Urinary bladder (tissue), 4 donors: ENCODE measurements at places on chromosomes 12 and 14. TPM values are rescaled to one million over a fixed set of nuclear protein-coding genes. Genes with fewer than 3 reads are reported as not detected.

SYCP3 gene
- 0.21 TPM for total RNA-seq

TCL1A gene
- 2.0 TPM for total RNA-seq

HCAR3 gene
- total RNA-seq: 2.9 TPM

DNA sequence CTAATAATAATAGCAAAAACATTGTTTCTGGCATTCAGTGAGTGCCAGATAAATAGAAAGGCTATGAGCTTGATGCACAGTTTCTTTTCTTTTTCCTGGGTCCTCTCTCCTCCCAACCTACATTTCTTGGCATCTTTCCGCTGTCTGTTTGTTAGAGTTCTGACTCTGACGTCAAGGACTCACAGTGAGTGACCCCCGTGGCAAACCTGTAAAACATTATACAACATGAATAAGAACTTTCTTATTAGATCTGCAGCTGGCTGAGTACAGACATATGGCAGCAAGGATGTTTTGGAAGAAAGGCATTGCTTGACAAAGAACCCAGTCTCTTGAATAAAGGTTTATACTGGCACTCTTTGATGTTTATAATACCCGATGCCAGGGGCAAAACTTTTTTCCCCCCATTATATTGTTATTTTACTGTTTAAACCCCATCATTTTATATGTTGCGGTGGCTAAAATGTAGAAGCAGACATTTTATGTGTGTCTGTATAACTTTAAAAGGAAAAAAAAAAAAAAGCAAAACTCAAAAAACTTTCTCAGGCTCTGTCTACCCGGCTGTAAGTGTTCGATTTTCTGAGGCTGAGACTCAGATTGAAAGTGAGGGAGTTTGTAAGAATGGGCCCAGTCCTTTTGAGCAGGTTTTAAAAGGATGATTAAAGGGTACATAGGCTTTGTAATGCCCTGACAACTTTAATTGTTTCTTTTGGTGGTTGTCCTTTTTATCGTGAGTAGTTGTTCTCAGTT lies 159.3 kb downstream of the PDE3A start:
- DNase-seq: no peak

DNA sequence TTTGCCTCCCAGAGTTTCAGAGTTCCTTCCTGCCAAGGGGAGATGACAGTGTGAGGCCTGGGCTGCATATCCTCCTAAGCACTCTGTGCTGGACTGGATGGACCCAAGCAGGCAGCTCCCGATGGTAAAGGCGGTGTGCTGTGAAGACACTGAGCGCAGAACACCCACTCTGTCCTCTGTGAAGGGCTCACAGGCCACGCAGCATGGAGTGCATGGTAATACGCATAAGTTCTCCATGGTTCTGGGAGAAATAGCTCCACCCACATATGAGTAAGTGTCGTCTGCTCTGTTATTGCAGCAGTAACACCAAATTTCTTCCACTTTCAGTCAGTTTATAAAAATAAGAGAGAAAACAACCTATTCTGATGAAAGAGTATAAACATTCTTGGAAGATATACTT lies 55.8 kb downstream of the TMEM30B start:
- DNase-seq: no peak

DNA sequence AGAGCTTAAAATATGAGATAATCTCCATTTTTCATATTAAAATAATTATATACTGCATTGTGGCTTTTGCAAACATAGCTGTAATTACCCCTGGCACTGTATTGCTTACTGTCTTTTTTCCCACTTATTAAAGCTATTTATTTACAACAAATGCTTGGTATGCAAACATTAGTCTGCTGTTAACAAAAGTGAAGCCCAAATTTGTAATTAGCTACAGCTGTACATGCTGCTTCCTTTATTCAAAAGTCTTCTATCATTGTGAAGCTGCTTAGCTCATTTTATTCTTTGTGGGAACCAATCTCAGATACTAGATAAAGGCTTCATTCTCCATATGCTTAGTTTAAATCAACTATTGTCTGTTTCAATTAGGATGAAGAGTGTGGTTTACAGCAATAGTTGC lies 425.8 kb upstream of the FOXG1 start:
- DNase-seq: no peak
